Activated CD4-positive, alpha-beta T cell treated with anti-CD3 and anti-CD28 coated beads, Interleukin-2, amount 50 U/mL, for 4 hours (primary cell): ENCODE measurements at places on chromosomes 6 and 20.
A peak's percentile ranks its signal among the peaks of the same experiment; 100 is the strongest.

DNA sequence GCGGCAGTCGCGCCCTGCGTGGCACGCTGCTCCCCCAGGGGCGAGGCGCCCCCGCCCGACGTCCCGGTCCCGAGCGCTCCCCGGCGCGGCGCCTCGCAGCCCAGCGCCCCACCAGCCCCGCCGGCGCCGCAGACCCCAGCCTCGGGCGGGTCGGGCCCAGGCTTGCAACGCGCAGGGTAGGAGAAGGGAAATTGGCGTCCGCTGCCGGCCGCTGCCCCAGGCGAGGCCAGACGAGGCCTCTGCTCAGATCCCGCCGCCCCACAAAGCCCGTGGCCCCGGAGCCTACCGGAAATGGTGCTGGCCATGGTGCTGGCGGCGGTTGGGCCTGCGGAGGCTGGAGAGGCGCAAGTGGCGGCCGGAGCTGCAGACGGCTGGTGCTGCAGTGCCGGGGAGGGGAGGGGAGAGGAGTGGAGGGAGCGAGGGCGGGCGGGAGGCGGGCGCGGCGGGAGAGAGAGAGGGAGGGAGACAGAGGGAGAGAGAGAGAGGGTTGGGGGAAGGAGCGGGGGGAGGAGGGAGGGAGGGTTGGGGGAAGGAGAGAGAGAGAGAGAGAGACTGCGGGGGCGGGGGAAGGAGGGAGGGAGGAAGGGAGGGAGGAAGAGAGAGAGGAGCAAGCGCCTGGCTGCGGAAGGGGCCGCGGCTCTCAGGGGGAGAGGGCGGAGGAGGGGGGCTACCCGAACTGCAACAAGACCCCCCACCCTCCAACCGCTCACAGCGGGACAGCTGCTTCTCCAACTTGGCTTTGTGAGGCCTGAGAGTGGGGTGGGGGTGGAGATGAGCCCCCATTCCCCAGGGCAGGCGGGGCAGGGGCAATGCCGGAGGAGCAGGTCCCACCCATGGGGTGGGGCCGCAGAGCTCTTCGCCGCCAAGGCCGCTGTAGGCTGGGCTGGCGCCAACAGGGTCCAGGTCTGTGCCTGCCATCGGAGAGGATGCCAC lies at the start of gene STMN3:
STMN3 (minus strand) TSS at position 384 of the 933 bp plus-strand sequence; CDS start at position 305, 79 bp downstream.
- DNase-seq = peak; percentile 67

DNA sequence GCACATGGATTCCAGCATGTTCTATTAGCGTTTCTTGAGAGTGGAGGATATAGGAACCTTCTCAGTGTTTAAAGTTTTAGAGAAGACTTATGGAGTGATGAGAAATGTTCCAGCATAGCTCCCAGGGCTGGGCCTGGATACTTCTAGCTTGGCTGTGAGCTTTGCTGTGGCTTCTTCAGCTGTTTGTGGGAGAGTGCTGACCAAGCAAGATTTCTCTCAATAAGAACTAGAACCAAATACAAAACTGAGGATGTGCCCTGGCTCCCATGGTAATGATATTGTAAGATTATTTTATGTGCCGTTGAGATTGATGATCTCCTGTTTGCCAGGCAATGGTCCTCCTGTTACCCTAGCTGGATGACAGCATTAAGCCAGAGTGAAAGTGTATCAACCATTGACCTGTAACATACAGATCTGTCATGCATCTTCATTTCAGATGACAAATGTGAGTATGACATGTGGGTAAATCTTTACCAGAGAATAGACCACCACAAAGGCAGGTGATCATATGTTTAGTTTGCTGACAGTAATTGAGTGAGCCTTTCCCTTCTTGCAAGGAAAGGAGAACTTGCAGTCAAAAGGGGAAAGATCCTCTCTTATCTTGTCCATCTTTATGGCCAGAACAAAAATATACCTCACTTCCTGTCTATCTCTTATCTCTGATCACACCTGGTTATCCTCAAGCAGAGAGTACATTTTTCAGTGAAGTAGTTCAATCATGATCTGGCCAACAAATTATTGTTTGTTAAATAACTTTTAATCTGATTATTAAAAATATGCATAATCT lies 180.1 kb downstream of the SLC24A3 start:
- DNase-seq = no peak

DNA sequence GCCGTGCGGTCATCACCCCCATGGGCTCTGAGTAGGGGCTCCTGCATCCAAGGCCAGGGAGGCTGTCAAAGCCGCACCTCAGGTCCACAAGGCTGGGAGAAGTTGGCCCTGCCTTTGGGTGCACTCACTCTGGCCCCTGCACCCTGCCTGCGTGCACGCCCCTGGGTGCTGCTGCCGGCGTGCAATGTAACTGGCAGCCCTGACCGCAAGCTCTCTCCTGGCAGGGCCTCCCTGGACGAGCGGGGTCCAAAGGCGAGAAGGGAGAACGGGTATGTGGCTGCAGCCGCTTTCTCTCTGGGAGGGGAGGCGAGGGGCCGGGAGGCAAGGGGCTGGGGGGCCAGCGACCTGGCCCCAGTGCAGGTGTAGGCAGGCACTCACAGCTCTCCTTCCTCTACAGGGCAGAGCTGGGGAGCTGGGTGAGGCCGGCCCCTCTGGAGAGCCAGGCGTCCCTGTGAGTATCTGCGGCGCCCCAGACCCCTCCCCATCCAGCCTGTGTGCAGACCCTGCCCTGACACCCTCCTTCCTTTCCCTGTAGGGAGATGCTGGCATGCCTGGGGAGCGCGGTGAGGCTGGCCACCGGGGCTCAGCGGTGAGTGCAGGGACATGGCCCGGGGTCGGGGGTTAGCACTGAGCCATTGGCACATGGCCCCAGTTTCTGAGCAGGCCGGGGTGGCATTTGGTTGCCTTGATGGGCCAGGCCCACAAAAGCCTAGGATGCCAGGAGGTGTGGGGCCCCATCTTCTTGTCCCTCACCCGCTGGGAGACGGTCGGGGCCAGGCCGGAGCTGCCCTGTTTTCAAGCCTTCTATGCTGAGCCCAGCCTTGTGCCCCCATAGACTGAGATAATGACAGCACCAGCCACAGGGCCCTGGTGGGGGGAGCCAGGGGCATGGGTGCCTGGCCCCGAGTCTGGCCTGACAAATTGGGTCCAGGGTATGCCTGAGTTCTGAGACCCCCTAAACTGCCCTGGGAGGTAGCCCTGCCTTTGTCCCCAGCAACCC lies 12.7 kb downstream of the COL9A3 start:
- DNase-seq = no peak

GRCh38 chr20:42635699-42636411 lies 553.9 kb downstream of the PTPRT start:
- DNase-seq = no peak

- DNase-seq = no peak
Observed at GRCh38 chr6:72966628-72967280, 258.5 kb downstream of the KHDC1L start.

DNA sequence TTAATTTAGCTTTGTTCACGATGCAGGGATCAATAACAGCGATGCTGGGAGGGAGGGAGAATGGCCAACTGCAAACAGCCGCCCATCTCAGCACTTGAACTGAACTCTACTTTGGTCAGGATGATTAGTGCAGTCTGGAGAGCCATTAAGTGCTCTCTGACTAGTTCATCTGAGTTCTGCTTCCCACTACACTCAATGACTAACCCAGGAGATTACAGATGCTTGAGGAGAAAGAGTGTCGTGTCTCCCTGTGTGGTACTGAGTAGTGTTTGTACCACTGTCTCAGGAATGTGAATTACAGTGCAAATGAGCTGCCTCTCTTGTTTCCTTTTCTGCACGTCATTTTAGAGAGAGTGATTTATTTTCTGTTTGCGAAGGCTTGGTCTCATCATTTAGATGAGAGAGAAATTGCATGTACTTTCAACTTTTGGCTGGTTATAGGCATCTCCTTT lies 23.5 kb downstream of the CARMIL1 start:
- no peak for DNase-seq

GRCh38 chr20:63333241-63333836 lies 27.8 kb downstream of the CHRNA4 start:
- DNase-seq = no peak

- DNase-seq = no peak
Observed at GRCh38 chr6:111550953-111551352, 54.7 kb downstream of the TRAF3IP2 start.

- DNase-seq = no peak
Observed at GRCh38 chr20:25252230-25252651, 4.4 kb downstream of the PYGB start.

- no peak for DNase-seq
Observed at GRCh38 chr20:34231634-34232033, 9.6 kb upstream of the ASIP start.

GRCh38 chr6:6006006-6006427 lies 708 bp downstream of the NRN1 start:
- DNase-seq = no peak

DNA sequence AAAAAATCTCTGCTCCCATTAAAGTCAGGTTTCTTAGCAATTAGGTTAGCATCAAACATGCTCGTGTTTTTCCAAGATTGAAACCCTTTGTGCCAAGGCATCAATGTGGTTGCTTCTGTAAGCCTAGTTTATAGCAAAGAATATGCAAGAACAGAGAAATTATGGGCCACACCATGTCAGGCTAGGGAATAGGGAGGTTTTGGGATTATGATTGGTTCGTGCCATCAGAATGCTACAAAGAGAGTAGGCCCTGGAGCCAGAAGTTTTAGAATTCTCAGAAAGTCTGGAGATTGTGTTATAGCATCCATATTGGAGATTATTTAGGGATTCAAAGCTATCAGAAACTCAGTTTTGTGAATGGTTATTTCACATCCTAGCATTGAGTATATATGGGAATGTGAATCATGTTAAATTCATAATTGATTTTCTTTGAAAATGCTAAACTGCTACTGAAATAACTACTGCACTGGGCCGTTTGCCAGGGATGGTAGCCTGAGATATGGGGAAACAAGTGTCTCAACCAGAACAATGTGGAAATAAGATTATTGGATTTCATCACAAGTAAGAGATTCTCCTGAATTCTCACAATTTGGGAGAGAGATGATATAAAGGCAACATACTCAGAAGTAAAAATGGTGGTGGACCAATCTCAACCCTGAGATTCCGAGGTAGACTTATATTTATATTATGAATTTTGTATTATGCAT lies 45.3 kb downstream of the ZNF292 start:
- DNase-seq = no peak

DNA sequence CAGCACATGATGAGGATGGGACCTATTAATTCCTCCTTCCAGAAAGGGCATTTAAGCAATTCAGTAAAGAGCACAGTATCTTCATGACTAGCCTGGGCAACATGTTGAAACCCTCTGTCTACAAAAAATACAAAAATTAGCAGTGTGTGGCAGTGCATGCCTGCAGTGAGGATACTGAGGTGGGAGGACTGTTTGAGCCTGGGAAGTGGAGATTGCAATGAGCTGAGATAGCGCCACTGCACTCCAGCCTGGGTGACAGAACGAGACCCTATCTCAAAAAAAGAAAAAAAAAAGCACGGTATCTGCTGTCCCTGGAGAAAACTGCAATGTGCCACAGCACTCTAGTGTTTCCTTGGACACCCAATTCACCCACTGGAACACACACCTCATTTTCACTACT lies 18.4 kb downstream of the SAMD3 start:
- no peak for DNase-seq

DNA sequence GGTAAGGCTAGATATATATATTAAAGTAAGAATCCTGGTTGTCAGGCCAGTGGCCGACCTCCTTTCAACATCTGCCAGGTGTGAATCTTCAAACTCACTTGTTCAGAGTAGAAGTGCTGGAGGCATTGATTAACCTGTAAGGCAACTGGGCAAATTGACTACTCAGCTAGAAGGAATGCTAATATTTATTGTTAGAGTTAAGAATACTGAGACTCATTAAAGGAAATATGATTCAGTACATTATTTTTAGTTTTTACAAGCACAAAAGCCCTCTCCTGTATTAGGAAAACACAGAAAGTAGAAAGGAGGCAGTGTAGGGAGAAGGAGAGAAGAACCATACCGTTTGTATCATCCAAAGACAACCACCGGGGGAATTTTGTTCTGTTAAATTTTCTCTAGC lies 53.5 kb downstream of the RIPOR2 start:
- DNase-seq = no peak

GRCh38 chr20:11355345-11355744 lies 562.3 kb upstream of the BTBD3 start:
- no peak for DNase-seq

DNA sequence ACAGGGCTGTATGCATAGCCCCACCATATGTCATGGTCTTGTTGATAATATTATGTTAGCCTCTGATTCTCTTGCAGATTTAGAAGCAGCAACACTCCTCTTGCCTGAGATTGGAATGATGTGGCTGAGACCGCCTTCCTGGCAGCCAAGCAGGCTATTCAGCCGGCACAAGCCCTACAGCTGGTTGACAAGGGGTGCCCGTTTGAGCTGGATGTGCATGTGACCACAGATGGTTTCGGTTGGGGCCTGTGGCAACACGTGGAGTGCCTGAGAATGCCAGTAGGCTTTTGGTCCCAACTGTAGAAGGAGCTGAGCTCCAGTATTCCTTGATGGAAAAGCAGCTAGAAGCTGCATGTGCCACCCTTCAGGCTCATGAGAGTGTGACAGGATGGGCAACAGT lies 303.6 kb upstream of the POU3F2 start:
- DNase-seq = no peak

DNA sequence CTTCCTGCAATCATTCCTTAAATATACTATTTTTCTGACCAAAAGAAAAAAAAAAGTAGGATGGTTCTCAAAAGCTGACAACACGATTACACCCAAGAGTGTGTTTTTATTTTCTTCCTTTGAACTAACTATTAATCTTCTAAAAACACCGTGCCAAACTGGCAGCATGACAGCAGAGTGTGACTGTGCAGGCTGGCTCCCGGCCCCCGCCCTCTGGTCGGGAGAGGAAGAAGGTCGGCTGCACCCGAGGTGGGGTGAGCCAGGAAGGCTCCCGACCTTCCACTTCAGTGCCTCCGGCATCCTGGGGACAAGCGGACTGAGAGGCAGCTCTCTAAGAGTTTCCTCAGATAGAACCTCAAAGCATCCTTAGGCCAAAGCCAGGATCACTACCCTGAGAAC lies 29.2 kb downstream of the SLC22A23 start:
- no peak for DNase-seq
